ENCODE measurements at places on chromosomes 12 and 14.

DNA sequence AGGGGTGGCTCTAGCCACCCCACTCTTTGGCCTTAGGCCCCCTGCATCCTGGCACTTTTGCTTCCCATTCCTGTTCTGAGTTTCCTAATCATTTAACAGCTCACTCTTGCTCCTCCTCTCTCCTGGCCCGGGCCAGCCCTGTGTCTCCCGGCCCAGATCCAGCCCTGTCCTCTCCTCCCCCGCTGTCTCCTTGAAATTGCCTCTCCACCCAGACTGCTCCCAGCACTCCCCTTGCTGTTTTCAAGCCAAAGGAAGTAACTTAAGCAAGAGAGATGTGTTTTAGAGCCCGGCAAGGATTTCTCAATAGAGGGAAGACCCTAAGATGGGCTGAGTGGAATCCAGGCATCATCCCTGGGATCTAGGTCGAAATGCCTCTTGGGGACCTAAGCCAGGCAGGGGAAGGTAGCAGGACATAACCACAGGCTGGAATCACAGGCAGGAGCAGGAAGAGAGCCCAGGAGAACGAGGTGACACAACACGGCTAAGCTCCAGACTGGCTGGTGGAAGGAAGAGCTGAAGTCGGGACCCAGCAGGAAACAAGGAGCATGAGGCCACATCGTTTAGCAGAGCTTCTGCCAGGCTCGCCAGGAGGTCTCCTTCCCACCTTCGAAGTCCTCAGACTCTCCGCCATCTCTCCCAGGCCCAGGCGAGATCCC is 2.0 kb upstream of the LRP1-AS start:
- no peak for DNase-seq

GRCh38 chr12:4417455-4417854 is 28.2 kb downstream of the FGF6 start:
- DNase-seq: no peak

- no peak for DNase-seq
Measured at GRCh38 chr14:104090071-104090748, 4.7 kb downstream of the ASPG start.

DNA sequence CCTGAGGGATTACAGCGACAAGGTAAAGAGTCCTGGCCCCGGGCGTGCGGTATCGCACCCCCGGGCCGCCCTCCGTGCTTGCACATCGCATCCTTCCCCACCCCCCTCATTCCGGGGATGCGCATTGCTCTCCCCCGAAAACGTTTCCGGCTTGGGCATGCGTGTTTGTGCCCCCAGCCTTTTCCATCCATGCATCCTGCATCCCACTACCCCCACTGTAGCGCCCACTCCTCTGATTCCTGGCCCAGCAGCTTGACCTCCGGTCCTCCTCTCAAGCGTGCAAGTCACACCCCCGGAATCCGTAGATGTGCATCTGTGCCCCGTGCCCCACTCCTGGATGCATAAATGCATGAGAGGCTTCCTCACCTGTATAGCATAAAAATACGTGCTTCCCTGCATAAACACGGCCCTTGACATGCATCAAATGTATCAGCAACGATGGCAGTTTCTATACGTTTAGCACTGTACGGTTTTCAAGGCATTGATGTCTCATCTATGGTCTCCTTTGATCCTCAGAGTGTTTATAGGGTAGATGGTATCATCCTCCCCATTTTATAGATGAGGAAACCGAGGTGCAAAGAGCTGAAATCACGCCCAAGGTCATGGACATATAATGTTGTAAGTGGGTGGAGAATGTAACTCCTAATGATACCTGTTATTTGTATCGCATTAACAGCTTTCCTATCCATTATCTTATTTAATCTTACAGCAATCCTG is 484 bp downstream of the RIC8B start:
- DNase-seq: no peak

DNA sequence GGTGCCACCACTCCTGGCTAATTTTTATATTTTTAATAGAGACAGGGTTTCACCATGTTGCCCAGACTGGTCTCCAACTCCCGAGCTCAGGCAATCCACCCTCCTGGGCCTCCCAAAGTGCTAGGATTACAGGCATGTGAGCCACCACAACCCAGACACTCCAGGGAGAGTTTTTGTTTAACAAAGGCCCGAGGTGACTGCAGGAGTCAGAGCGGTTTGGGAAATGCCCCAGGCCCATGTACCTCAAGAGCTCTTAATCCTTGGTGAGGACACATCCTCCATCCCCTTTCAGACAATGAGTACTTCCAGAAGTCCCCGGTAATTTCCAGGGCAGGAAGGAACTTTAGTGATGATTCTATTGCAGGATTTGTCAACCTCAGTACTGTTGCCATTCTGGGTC is 176.0 kb downstream of the ESRRB start:
- no peak for DNase-seq

GRCh38 chr14:101879529-101880336 is 84.6 kb upstream of the DYNC1H1 start:
- no peak for DNase-seq

DNA sequence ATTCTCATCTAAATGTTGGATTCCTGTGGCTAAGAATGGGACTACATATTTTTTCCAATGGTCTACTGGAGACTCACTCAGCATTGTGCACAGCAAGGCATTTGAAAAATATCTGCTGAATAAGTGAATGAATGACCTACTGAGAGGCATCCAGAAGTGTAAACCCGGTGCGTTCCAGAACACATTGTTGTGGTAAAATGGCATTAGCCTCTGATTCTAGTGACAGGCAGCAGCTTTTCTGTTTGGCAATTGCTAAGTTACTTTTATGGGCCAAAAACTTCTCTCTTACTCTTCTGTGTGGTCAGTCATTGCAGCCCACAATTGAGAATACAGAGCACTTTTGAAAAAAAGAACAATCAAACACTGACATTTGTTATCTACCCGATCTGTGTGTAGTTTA is 36.5 kb downstream of the WIF1 start:
- no peak for DNase-seq

GRCh38 chr14:92756446-92756845 is 8.0 kb upstream of the LGMN start:
- no peak for DNase-seq

DNA sequence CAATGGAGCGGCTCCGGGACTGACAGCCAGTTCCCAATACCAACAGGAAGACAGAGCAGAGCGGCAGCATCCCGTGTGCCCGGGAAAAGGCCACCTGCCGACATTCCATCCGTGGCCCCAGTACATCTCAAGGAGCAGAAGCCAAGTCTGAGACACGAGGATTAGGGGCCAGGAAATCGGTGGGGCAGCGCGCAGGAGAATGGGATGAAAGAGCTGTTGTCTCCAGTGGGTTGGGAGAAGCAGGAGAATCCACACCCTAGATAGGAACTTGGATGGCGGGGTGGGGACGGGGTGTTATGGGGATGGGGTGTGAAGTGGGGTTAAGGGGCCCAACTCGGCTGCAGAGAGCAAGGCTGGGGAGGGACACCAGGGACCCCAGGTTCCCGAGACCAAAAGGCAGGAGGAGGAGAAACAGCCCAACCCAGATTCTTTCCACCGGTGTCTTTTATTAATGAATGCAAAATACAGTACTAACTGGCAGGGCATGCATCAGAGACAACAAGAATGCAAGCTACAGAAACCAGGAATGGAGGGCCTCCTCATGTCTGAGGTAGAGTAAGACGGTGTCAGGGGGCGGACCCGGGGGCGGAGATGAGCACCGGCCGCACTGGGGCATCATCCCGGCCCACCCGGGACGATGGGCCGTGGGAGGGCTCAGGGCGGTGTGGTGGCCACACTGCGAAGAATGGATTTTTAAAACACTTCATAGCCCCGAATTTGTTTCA is 50.3 kb downstream of the BEGAIN start:
- no peak for DNase-seq

DNA sequence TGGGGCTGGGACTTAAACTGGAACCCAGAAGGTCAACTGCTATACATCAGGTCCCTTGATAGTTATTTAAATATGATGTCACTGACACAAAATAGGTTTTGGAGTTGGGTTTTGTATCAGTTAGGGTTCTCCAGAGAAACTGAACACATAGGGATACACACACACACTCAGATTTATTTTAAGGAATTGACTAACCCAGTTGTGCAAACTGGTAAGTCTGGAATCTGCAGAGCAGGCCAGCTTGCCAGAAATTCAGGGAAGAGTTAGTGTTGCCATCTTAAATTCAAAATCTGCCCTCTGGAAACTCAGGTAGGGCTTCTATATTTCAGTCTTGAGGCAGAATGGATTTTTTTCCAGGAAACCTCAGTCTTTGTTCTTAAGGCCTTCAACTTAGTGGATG is 36.9 kb downstream of the MAPK1IP1L start:
- no peak for DNase-seq

DNA sequence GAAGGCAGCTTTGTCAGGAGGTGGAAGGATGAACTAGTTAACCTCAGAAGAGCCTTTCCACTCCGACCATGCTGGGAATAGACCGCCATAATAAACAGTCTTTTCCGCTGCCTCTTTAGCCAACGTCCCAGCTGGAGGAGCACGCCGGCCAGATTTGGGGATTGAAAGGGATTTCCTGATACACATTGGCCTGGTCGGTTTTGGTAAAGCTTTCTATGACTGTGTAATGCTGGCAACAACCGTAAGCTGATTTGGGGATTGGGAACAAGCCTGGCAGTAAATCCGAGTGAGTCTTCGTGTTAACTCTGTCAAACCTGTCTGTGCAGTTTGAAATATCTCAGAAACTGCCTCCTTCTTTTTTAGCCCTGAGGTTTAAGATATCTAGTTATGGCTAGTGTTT is 87.0 kb downstream of the DAD1 start:
- no peak for DNase-seq

DNA sequence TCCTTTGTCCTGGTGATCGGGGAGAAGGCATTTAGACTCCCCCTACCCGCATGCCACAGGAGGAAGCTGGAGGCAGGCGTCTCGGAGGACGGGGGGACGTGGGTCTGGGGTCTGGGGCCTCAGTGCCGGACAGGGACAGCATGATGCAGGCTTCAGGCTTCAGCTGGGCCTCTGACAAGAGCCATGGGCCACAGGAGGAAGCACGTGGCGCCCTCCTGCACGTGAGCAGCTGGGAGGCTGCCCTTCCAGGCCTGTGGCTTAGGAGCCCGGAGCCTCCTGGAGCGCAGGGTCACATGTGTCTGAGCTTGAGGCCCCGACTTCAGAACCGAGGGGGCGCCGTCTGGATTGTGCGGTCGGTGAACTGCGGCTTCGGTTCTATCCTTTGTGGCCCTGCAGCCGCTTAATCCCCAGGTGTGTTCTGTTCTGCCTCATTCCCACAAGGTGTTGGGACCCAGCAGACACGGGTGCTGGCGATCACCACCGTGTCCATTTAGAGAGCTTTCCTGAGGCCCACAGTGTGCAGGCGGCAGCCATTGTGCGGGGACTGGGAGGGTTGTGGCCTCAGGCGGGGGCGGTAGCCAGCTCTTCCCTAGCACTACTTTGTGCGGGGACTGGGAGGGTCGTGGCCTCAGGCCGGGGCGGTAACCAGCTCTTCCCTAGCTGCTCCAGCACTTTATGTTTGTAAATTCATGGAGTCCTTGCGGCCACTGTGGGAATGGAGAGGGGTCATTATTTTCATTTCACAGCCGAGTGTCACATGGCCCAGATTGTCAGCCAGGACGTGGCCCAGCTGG is 150.2 kb downstream of the ADGRD1 start:
- DNase-seq: no peak

DNA sequence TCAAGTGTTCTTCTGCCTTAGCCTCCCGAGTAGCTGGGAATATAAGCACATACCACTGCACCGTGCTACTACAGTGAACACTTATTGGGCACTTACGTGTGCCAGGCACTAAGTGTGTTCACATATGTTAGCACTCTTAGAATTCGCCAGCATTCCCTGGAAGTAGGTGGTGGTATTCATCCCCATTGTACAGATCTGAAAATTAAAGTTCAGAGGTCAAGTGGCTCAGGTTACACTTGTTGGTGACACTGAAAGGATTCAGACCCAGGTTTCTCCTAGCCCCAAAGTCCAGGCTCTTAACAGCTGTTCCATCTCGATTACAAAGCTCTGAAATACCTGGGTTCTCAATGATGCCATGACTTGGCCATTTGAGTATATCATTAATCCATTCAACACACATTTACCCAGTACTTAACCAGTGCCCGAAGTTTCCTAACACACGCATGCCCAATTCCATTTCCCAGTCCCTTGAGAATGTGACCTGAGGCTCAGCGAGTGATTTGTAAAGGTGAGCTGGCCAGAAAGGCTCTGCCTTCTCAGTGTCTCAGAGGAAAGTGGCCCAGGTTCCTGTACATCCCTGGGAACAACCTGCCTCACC is 4.8 kb downstream of the MVK start:
- DNase-seq: no peak

DNA sequence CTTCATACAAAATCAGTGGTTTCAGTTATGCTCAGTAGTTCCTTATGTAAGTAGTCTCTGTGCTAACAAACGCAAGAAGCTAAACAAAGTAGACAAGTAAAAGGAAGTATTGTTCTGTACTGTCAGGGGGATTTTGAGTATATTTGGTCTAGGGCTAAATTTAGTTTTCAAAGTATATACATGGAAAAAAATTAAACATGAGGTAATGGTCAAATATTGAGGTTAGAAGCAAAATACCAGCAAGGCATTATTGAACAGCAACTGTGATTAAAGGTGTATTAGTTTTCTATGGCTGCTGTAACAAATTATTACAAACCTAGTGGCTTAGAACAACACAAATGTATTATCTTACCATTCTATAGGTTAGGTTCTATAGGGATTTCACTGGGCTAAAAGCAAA is 18.8 kb downstream of the GNG2 start:
- no peak for DNase-seq

DNA sequence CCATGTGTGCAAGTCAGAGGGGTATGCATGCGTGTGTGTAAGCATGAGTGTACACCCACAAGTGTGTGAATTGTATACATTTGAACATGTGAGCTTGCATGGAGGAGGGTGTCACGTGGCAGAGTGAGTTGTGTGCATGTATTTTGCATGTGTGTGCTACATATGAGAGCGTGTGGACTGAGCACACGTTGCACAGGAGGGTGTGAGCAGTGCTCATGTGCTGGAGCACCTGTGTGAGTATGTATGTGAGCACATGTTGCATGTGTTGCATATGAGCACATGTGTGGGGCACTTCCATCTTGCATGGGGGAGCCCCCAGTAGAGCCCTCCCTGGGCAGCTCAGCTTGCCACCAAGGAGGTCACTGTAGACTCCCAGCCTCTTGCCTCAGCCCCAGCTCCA is 180.2 kb upstream of the MYL2 start:
- no peak for DNase-seq

- DNase-seq: no peak
Measured at GRCh38 chr12:90757957-90758356, 197.0 kb downstream of the CCER1 start.

- peak; percentile 45 for DNase-seq
Measured at GRCh38 chr14:106848330-106849121, 1322.1 kb downstream of the TMEM121 start.
